ENCODE measurements at places on chromosomes 16 and 17.

GRCh38 chr17:21370430-21370829 lies 5.7 kb upstream of the KCNJ12 start:
- no peak for DNase-seq

GRCh38 chr17:50458701-50459676 lies 9.7 kb downstream of the CHAD start:
- DNase-seq: no peak

- no peak for DNase-seq
Observed at GRCh38 chr16:8630255-8630953, 8.9 kb downstream of the METTL22 start.

DNA sequence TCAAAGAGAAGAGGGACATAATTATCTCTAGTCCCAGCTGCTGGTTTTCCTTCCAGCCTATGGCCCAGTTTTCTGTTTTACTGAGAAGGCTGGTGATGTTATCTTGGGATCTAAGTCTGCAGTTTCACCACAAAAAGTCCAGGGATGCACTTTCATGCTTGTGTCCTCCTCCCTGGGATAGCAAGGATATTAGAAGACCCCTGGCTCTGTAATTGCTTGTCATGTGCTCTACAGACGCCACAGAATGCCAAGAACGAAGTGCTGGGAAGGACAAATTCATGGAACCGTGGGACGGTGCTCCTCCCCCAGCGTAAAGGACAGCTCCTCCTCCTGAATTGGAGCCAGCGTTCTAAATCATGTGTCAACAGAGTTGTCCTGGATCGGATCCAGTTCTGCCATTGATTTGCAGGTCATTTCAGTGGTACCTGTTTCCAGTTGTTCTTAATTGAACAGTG lies 8.6 kb downstream of the MAPT start:
- DNase-seq: no peak

GRCh38 chr17:38761612-38762011 lies 9.1 kb downstream of the PSMB3 start:
- DNase-seq: no peak

- DNase-seq: no peak
Observed at GRCh38 chr16:69273009-69273408, 38.1 kb upstream of the VPS4A start.

- no peak for DNase-seq
Observed at GRCh38 chr16:60744198-60744597, 1292.0 kb downstream of the CDH8 start.

DNA sequence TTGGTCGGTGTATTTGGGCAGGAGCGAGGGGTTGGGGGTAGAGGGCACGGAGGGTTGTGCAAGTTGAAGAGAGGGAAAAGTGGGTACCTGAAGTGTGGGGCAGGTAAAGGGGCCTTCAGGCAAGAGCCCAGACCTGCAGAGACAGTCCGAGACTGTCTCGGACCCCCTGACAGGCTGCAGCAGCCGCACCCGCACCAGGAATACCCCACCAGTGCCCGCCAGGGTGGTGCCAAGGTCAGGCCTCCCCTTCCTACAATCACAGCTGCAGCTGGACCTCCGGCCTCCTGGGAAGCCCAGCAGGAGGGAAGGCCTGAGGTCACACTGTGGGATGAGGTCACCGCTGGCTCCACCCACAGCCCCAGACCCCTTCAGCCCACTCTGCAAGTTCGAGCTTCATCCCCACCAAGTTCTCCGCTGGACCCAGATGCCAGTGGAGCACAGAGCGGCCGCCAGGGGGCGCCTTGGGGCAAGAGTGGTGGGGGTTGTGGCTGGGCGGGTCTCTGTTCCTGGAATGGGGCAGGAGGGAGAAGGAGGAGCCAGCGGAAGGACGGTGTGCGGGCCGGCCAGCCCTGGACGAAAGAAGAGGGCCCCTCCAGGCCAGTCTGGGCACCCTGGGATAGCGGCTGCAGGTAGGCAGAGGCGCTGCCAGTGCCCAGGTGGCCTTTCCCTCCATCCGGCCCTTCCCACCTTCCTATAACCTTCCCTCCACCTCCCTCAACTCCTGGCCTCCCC lies at the start of gene HSD3B7:
Gene HSD3B7, plus strand, starts transcription at position 539 of the 732 bp plus-strand sequence. CDS start 452 bp downstream, outside the sequence.
- DNase-seq: peak; percentile 77

DNA sequence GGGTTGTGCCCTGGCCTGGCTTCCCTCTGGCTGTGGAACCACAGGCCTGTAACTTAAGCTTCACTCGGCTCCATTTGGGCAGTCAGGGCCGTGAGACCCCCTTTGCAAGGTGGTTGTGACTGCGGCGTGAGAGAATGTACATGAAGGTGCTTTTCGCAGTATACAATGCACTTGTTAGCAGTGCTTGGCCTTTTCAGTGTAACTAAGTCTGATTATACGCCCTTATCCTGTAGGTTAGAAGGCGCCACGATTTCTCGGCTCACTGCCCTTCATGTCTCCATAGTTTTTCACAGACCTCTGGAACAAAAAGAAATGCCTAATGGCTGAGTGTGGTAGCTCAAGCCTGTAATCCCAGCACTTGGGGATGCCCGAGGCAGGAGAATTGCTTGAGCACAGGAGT lies 13.3 kb downstream of the SAP30BP start:
- no peak for DNase-seq

DNA sequence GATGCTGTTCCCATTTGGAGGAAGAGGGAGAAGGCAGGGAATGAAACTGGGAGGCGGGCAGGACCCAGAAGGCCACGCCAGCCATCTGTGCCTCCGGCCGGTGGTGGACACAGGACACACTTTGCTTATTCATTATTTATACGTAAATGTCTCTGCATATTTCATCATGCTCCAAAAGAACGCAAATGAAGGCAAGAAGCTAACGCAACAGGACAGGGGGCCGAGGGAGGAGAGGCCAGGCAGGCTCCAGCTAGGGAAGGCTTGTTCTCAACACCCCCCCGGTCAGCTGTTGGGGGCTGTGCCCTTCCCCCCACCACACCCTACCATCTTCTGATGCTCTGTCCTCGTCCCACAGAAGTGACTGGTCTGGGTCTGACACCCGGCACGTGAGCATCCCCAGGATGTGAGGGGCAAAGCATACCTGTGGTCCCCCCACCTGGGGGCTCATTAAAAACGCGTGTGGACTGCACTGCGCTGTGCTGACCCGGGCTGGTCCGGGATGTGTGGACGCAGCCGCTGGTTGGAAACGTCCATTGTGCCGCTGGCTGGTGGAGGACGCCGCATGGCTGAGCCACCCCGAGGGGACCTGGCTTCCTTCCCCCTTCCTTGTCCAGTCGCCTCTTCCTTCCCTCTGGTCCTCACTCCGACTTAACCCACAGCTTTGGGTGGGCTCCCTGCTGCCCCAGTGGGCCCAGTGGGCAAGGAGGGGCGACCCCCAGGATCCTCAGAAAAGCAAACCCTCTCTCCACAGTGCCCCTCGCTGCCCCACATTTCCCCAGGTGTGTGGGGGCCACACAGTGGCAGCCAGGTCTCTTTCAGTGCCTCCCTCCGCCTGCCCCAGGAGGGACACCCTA lies 46.4 kb upstream of the ENPP7 start:
- no peak for DNase-seq

DNA sequence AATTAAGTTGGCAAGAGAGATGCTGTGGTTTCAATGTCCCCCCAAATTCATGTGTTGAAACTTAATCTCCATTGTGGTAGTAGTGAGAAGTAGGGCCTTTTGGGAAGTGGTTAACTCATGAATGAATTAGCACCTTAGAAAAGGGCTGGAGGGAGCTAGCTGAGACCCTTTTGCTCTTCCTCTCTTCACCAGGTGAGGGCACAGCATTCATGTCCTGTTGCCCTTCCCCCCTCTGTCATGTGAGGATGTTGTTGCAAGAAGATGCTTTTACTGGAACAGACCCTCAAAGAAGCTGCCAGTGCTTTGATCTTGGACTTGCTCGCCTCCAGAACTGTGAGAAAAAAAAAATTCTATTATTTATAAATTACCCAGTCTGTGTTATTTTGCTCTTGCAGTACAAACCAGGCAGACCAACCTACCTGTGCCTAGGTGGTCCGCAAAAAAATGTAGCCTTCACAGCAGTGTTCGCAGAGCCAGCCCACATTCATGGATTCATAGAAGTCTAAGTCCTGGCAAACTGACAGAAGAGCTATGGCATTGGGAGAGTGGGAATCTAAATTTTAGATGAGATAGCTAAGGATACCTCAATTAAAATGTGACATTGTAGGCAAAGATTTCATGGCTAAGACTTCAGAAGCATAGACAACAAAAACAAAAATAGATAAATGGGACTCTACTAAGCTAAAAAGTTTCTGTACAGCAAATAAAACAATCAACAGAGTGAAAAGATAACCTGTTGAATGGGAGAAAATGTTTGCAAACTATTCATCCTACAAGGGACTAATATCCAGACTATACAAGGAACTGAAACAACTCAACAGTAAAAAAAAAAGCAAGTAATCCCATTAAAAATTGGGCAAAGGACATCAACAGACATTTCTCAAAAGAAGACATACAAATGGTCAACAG lies 32.0 kb upstream of the ABCA5 start:
- no peak for DNase-seq

DNA sequence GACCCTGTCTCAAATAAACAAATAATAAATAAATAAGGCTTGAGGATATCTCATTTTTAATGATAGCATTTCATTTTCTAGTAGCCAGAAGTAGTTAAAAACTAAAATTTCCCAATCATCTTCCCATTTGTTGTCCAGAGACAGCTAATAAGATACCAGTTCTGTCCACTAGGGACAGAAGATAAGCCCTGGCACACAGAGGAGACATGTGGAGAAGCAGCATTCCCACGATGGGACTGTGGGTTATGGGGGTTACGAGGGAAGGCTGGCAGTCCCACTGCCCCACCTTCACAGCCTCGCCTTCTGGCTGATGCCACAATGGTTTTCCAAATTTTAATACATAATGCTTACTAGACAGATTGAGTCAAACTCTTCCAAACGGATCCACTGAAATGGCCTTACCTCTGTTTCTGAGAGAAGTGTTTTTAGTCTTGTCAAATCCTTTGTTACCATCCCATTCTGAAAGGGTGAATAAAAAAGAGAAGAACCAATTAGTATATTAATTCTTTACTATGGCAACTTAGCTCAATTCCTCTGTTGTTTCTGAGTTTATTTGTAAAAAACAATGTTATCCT lies 44.2 kb downstream of the HELZ start:
- no peak for DNase-seq

- DNase-seq: no peak
Observed at GRCh38 chr17:56440419-56440818, 153.1 kb upstream of the NOG start.

Measured in breast epithelium (tissue), 4 donors.